Endothelial cell of umbilical vein (primary cell): ENCODE measurements at places on chromosomes 6 and 20.
A peak's percentile ranks its signal among the peaks of the same experiment; 100 is the strongest.

- DNase-seq: no peak
Observed at GRCh38 chr6:11126876-11127275, 15.4 kb upstream of the ERVFRD-1 start.

GRCh38 chr6:33700391-33701050, 11.0 kb downstream of the UQCC2 start:
- DNase-seq: peak; percentile 81

- DNase-seq: no peak
Observed at GRCh38 chr6:36120018-36120417, 10.3 kb upstream of the MAPK13 start.

DNA sequence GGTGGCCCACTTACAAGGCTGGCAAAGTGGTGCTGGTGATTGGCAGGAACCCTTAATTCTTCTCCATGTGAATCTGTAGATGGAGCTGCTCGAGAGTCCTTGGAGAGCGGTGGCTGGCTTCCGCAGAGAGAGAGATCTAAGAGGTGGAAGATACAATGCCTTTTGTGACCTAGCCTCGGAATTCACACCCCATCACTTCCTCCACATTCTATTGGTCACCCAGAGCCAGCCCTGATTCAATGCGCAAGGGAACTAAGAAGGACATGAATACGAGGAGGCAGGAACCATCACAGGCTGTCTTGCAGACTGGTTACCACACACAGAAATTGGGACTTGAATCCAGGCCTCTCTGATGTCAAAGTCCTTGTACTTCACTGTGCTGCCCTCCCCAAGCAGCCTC, 128.9 kb upstream of the PROKR2 start:
- DNase-seq: no peak

- DNase-seq: peak; percentile 85
Observed at GRCh38 chr6:157304899-157305663, 18.2 kb downstream of the TMEM242 start.

- DNase-seq: no peak
Observed at GRCh38 chr20:59800309-59800708, 133.1 kb downstream of the SYCP2 start.

GRCh38 chr20:48844996-48845395, 17.2 kb upstream of the PREX1 start:
- DNase-seq: no peak

DNA sequence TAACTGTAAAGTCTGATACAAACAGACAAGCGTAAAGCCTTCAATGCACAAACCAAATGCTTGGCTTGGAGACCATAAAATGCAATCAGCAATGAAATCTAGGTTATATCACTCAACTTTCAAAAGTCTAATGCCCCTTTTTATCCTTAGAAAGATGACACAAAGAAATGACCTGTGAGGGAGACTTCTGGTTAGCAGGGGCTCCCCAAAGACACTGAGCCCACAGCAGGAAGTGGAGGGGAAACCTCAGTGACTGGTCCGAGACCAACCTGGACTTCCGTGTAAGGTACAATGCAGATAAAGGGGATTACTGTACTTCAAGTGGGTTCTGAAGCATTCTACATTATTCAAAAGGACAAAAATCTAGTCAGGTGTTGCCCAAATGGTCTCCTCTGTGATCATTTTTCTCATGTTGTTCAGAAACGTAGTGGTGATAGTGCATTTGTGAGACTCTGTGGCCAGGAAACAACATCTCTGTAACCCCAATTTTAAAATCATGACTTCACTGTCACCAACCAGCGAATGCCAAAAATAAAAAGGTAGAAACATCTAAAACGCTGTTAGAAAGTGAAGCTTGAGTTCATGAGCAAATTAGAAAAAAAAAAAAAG, 88.2 kb downstream of the HIVEP2 start:
- no peak for DNase-seq

DNA sequence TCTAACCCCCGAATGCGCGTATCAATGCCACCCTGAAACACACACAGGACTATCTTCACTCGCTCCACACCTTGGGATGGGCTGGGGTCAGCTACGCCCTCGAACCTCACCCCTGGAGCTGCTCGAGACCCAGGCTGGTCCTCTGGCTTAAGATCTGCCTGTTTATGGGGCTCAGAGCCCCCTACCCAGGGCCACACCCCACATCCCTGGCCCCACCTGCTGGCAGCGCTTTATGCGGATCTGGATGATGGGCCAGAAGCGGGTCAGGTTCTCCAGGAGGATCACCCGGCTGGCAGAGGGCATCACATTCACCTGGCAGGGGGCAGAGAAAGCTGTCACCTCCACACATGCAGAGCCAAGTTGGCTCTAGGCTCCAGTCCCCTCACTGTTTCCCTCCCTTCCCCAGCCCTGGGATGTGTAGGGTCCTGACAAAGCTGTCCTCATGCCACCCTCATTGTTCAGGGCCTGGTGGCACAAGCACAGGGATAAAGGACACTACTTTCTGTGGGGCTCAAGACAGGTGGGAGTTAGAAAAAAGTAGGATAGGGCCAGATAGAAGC, 8.2 kb downstream of the CUL7 start:
- DNase-seq: no peak

- DNase-seq: no peak
Observed at GRCh38 chr6:5552243-5552642, 290.9 kb downstream of the FARS2 start.

- DNase-seq: no peak
Observed at GRCh38 chr6:13375360-13375878, 47.1 kb upstream of the TBC1D7 start.

GRCh38 chr6:39188098-39188450, 41.2 kb downstream of the KCNK5 start:
- DNase-seq: no peak

DNA sequence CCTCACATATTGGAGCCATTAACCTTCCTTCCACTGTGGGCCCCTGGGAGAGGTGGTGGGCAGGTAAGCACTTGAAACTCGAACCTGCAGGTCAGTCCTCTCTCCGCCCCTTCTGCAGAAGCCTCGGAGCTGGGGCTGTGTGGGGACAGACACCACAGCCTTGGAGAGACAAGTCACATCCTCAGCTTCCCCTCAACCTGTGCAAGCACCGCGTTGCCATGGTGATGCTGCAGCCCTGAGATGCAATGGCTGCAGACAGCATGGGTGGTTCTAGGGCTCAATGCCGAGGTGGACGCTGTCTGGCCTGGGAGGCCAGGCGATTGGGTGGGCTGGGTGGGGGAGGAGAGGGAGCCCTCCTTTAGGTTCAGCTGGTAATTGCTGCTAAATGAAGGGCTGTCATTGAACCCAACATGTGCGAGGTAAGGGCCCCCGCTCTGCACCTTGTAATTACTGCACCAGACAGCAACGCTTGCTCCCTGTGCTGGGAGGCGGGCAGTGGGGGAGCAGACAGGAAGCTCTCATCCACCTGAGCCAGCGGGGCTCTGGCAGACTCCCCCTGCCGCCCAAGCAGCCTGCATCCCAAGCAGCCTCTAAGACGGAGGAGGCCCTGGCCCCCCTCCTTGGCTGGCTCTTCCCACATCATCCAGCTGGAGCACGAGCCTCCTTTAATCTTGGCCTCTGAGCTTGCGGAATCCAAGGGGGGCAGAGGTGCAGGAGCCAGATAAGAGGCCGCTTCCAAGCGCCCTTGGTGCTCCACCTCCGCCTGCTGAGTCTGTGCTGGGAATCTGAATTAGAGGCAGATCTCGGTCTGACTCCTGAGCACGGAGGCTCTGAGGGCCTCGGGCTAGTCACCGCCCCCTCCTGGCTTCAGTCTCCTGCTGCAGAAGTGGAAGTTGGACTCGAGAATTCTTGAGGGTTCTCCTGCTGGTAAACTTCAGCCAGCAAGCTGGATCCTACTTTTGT, 39.8 kb upstream of the CDH22 start:
- no peak for DNase-seq

- DNase-seq: no peak
Observed at GRCh38 chr6:45757443-45758130, 258.1 kb downstream of the CLIC5 start.

- DNase-seq: no peak
Observed at GRCh38 chr6:5142131-5142530, 57.0 kb downstream of the PPP1R3G start.

GRCh38 chr6:169832247-169832948, 81.0 kb downstream of the ERMARD start:
- DNase-seq: peak; percentile 44

DNA sequence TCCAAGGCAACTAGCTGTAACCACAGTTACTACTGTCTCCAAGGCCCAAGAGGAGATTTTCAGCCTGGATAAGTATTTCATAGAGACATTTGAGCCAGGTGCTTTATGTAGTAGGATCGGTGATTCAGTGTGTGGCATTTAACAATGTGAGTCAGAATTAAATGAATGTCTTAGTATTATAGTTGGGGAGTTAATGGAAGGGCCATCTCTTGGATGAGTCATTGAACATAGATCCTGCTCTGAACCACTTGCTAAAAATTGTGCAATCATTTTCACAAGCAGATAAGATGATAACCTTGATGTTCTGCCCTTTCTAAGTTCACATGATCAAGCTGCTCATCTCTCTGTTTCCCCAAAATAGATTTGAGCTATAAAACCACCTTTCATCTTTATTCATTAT, 668.9 kb upstream of the CITED2 start:
- peak; percentile 6 for DNase-seq

GRCh38 chr20:62691487-62691886, 17.1 kb upstream of the NTSR1 start:
- DNase-seq: no peak

DNA sequence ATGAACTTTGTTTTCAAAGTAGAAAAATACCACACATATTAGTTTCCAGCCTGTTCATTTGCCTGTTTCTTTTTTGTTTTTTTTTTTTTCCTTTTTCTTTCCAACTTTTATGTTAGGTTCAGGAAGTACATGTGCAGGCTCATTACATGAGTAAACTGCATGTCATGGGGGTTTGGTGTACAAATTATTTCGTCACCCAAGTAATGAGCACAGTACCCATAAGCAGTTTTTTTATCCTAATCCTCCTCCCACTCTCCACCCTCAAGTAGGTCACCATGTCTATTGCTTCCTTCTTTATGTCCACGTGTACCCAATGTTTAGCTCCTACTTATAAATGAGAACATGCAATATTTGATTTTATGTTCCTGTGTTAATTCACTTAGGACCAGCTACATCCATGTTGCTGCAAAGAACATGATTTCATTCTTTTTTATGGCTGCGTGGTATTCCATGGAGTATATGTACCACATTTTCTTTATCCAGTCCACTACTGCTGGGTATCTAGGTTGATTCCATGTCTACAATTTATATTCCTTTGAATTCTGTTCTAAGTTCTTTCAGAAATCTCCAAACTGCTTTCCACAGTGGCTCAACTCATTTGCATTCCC, 31.8 kb downstream of the SNX14 start:
- no peak for DNase-seq

DNA sequence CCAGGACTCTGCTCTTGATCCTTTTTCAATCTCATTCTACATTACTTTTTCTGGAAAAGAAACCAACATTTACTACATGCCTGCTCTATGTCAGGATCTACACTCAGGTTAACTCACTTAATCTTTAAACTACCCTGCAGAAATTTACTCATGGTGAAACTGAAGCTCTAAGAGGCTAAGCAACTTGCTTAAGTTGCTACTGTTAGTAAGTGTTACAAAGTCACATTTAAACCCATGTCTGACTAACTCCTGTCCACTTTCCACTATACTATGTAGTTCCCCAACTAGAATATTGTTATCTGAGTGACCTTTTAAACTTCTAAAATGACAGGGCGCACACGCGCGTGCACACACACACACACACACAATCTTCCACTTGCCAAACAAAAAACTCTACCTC, 5.0 kb downstream of the CEP162 start:
- no peak for DNase-seq

GRCh38 chr6:167404385-167405049, 79.6 kb downstream of the TTLL2 start:
- DNase-seq: no peak

DNA sequence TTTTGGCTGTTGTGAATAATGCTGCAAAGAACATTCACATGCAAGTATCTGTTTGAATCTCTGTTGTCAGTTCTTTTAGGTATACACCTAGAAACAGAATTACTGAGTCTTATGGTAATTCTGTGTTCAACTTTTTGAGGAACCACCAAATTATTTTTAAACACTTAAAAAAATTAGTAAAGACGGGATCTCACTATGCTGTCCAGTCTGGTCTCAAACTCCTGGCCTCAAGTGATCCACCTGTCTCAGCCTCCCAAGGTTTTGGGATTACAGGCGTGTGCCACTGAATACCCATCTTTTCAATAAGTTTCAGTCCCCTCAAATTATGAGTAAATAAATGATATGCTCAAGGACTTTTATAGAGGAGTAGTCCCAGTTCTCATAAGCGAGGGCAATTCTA, 17.5 kb downstream of the SPATS1 start:
- DNase-seq: no peak

DNA sequence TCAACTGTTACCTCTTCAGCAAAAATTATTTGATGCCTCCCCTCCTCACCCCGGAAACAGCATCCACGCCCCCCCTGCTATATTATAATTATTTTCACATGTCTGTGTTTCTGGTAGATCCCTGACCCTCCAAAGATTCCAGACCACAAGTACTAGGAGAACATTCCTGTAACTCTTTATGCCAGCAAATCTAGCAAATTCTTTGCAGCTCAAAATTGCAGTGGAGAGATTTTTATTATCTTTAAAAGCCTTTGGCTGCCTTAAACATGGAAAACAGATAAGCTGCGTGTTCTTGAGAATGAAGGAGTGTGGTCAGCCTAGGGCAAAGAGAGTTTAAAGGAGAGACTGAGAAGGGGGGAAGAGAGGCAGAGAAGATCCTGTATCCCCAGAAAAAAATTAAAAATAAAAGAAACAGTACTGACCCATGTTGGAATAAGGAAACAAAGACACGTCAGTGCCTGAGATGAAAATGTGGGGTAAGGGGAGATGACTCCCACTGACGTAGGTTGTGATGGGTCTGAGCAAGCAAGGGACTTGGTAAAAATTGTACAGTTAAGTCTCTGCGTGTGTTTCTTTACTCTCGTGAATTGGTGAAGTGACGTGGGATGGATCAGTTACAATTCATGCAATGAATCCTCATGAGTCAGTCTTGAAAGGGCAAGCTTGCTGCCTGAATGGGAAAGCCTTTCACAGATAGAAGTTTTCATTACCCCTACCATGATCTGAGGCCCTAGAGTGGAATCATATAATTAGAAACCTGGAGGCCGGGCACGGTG, 8.3 kb downstream of the ID4 start:
- DNase-seq: no peak

DNA sequence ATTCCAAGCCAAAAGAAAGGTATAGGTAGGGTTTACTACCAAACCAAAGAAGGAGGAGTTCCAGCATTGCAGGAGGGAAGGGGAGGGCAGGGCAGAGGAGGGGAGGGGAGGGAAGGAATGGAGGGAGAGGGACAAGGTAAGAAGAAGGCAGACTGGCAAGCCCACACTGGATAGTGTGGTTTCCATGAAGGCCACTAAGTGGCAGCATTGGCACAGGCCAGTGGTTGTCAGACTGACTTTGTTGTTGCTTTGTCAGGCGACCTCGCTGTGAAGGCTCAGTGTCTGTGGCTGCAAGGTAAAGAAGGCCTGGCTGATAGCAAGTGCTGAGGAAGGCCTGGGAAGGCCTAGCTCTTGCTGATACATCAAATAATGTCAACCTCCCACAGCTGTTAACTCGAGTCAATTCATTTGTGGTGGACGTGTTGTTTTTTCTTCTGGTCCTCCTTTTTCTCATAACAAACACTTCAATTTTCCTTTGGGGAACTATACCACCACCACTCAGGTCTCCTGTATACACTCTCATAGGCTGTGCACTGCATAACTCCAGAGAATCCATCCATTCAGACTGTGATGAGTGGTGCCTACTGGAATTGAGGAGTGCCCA, 7.7 kb upstream of the ZNF334 start:
- DNase-seq: peak; percentile 47
